ENCODE measurements at places on chromosomes 5 and 9.
A peak's percentile ranks its signal among the peaks of the same experiment; 100 is the strongest.

GRCh38 chr5:175275097-175275496, 168.9 kb downstream of the DRD1 start:
- no peak for DNase-seq

DNA sequence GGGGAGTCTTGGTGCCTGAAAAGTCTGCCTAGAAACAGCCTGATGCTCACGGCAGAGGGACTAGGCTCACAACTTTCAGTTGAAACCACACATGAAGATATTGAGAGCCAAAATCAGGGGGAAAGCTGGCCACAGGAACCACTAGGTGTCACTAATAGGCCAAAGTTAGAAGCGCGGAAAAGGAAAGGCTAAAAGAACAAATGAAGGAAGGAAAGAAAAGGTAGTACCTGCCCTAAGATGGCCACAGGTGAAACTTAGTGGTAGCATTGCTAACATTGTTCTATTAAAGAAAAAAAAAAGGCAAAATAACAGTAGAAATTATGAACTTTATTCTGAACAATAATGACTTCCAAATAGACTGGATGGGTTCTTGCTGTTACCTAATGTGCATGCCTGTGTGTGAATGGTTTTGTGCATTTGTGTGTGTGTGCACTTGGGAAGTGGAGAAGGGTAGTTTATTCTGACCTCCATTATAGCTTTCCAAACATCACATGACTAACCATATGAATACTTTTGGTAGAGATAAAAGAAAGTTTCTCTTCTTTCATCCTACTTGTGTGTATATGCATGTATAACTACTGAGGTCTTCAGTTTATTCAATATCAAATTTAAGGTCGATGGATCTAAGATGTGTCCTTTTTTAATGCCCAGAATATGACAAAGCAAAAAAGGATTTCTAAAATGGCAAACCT, 2.1 kb upstream of the RFESD start:
- DNase-seq, result peak; percentile 67

GRCh38 chr9:87862536-87863268, 20.0 kb upstream of the SPATA31E1 start:
- no peak for DNase-seq

DNA sequence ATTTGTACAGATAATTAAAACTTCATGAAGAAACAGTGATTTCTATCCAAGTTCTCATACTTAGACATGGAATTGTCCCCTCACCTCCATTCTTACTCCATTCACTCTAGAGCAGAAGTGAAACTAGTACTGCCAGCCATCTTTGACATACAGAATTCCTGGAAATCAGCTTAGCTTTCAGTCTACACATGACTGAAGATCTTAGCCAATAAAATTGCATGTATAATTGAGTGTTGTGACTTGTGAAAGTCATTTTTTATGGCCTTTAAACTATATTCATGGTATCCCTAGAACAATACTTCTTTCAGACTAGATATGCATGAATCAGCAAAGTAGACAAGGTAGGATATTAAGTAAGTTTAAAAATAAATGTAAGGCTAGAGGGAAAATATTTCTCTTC, 705.2 kb upstream of the ZNF608 start:
- DNase-seq, result no peak

- no peak for DNase-seq
Measured at GRCh38 chr5:129601576-129601975, 141.5 kb downstream of the ADAMTS19 start.

GRCh38 chr9:111559000-111559610, 34.1 kb downstream of the ZNF483 start:
- DNase-seq, result no peak

DNA sequence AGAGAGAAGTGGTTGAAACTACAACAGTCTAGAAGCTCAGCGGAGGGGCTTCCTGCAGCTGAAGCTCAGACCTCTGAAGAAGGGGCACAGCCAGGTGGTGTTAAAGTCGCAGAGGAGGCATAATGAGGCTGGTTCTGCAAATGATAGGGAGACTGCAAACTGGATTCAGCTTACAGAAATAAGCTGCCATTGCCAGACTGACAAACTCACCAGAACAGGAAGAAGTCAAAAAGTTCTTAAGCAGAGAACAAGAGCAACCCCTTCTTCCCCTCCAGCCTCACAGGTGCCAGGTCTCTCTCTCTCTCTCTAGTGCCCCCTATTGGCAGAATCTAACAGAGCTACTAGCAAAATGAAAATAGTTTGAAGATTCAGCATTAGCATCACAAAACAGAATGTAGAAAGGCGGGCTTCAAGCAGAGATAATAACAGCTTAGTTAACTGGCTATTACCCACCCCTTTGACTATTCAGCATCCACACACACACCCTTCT, 76.7 kb downstream of the GRAMD2B start:
- DNase-seq, result peak; percentile 56

DNA sequence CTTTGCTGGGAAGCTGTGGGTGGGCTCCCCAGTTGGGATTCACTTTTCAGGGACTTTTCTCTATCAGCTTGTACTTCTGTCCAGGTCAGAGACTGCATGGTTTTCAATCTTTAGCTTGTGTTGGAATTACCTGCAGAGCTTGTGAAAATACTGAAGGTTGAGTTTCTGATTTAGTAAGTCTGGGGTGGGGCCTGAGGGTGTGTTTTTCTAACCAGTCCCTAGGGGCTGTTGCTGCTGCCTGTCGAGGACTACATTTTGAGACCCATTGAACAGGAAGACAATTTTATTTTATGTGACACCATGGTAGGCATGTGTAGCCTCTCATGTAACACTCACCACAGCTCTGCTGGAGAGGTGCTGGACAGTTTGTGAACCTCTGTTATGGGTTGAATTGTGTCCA, 14.7 kb upstream of the MLANA start:
- DNase-seq, result no peak

- no peak for DNase-seq
Measured at GRCh38 chr5:61831736-61832135, 474.3 kb upstream of the KIF2A start.

DNA sequence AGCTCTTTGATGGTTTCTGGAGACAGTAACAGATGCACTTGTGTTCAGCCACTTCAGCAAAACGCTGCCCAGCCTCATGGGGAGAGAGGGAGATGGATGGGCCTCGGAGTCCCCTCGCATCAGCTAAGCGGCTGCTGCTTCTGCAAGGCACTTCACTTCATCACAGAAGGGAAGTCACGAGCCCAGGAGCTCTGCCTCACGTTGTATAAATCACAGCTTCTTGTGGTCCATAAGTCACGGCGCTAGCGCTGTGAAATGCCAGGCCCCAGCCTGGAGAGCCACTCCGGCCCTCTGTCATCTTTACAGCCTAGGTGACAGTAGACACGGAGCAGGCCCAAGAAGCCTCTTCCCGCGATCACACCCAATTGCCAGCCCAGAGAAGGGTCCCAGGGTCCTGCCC, 23.4 kb downstream of the DBH start:
- DNase-seq, result no peak

DNA sequence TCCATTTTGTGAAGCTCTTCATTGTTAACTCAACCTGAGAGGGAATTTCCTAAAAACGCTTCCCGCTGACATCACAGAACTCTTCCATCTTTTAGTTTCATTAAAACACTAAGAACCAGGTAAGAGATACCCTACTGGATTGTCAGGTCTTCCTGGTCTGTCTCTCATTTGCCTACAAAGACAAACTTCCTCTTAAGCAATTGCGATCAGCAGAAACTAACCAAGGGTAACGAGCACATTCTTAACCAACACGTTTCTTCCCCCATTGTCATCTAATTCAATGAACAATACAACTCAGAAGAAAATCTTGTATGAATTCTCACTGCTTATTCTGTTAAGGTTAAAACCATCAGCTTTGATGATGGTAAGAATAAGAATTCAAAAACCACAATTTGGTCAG, 6.6 kb downstream of the FBXW11 start:
- no peak for DNase-seq

DNA sequence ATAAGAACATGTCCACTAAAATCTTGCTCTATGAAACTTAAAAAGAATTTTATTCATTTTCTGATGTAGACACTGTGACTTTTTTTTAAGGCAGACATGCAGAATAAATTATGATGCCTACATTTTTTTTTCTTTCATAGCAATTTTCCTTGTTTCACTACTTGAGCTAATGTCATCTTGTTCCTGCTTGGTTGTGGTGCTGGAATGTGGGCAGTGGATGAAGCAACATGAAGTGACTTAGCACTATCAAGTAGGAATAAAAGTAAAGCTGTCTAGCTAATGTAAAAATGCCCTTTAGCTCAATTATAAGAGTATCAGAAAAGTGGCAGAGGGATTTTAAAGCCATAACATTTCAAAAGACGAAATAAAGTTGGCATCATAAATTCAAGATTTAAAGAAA, 191.0 kb downstream of the ADAMTS6 start:
- DNase-seq, result no peak

DNA sequence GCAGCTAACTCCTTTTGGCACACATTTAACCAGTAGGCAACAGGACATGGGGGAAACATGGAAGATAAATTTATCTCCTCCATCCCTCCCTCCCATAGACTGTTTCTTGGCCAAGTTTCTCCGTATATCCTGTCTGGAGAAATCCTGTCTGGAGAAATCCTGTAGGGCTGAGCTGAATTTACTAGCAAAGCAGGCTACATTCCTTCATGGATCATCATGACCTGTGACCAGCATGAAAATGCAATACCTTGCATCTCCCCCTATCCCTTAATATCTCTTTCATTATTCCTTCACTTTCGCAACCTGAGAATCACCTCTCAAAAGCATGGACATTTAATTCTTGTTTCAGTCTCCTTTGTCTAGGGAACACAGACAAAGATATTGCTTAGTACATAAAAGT, 379.1 kb downstream of the PSAT1 start:
- no peak for DNase-seq

- DNase-seq, result peak; percentile 76
Measured at GRCh38 chr5:31850981-31851689, 212.2 kb downstream of the PDZD2 start.

DNA sequence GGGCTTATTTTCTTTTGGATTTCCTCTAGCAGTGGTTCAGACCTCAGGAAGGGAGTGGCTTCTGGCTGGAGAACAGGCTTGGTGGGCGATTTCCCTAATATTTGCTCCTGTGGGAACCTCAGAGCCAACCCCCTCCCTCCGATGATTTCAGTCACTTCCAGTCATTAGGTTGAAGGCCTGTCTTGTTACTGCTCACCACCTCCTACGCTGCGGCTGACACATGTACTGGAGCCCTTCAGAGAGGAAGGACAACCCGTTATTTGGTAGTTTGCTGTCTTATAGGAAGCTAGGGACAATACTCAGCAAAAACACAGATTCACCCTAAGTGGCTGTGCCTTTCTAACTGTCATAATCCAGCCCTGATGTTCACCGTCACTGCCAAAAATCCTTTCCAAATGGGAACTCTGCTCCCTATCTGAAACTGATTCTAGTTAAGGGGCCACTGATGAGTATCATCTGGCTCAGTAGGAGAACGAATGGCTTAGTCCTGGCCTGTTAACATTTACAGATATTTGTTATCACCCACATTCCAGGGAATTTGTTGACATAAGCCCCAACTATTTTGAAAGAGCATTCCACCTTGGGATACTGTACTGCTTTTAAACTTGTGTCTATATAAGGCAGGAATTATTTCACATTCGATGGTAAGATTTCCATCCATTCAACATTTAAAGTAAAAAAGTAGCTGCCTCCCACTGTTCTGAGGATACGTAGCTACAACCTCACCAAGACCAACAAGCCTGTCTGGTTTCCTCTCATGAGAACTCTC, 29.3 kb upstream of the ANKH start:
- DNase-seq, result no peak

DNA sequence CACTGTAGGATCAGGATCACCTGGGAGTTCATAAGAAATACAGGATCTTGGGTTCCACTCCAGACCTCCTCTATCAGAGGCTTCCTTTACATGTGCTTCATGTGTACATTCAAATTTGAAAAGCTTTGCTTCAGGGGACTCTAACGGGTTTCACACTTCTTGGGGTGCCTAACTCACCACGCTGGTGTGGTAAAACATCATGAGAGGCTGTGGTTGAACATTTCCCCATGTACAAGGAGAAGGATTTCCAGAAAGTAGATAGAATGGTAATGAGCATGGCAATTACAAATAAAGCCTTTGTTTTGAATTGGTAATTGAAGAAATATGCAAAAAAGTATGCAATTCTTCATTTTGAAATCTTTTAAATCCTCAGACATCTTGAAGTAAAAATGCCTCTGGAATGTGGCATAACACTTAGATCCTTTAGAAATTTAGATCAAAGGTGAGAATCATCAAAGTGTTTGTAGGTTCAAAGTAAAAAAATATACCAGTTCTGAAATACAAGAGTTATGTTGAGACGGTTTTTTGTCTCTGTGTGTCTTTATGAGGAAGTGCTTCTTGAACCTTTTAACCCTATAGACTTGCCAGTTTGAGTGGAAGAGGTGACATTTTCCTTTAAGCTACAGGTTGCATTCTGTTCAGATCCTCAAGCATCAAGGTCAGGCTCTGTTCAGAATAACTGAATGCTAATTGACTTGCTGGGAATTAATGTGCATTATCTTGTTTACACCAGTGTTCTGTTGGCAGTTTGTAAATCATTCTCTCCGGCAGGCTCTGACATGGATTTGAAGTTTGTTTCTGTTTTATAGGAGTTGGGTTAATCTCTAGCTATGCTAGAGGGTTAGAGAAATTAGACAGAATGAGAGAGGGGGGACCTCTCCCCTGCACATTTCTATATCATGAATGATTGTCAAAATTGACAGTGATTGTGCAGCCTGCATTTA, 415.3 kb downstream of the MAN2A1 start:
- DNase-seq, result no peak

- peak; percentile 29 for DNase-seq
Measured at GRCh38 chr9:93684806-93685543, 108.6 kb downstream of the PHF2 start.

- DNase-seq, result peak; percentile 92
Measured at GRCh38 chr9:135156525-135157510, 69.3 kb downstream of the OLFM1 start.

GRCh38 chr5:36820900-36821299, 55.7 kb upstream of the NIPBL start:
- peak; percentile 13 for DNase-seq

DNA sequence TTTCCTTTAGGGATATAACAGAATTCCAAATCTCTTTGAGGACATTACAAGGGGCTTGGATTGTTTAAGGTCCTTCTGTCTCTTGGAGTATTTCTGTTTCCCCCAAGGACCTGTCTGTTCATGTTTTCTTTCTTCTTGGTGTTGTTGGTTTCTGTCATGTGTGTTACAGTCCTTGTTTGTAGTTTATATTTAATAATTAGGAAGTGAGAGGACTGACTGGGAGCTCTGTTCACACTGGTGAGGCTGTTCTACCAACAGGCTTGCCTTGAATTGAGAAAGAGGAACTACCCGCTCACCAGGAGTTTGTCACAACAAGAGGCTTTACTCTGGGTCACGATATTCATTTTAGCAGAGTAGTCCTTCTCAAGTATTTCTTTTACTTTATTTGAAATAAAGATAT, 119.2 kb upstream of the SV2C start:
- DNase-seq, result no peak

- DNase-seq, result peak; percentile 67
Measured at GRCh38 chr9:100098046-100098886, 534 bp downstream of the ERP44 start.

DNA sequence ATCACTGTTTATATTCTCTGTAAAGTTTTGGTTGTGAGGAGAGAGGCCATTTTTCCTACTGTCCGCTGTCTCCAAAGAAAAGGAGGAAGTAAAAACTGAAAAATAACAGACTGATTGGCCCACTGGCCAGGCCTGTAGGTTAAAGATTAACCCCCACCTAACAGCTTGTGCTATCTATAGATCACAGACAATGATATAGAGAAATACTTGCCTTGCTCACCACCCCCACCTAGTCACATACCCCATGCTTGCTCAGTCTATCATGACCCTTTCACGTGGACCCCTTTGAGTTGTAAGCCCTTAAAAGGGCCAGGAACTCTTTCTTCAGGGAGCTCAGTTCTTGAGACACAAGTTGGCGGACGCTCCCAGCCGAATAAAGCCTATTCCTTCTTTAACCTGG, 357.4 kb downstream of the PRDM9 start:
- no peak for DNase-seq

GRCh38 chr5:155309021-155309746, 295.6 kb downstream of the KIF4B start:
- DNase-seq, result no peak

All from A673 (cell line).